ENCODE measurements at places on chromosomes 6 and 20. TPM values are rescaled to one million over a fixed set of nuclear protein-coding genes. Genes with fewer than 3 reads are reported as not detected.

DNA sequence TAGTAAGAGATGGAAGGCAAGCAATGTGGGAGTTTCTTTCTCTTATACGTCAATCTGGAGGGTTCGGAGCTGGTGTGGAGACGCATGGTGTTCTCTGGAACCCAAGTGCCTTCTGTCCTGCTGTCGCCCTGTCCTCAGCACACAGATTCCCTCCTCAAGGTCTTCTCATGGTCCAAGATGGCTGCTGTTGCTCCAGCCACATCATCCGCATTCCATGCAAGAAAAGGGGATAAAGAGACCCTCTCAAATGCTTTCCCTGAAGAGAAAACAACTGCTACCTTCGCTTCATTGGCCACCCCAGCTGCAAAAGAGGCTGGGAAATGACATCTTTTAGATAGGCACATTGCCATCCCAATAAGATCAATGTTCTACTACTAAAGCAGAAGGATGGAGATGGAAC is 151.2 kb downstream of the ANKRD60 start:
- DNase-seq = no peak

DNA sequence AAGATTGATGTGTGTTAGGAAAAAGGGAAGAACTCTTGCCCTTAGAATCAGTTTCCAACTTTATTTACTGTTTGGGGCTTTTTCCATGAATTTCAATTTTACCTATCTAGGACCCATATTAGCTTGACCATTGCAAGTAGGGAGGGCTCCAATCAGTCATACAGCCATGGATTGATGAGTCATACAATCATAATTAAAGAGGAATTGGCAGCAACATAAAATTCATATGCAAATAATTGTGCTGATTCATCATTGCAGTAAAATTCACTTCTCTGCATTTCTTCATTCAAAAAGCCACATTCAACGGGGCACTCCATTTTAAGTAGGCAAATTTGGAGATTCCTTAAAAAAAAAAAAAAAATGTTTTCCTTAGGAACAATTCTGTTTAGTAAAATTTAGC is 1016.4 kb downstream of the KIF16B start:
- DNase-seq = no peak

GRCh38 chr6:2077826-2078225 is 167.6 kb downstream of the GMDS start:
- DNase-seq = no peak

- no peak for DNase-seq
Observed at GRCh38 chr6:92977018-92977417, 442.3 kb downstream of the EPHA7 start.

WFDC12 gene
- total RNA-seq = not detected

SLC22A2 gene
- not detected for total RNA-seq

Measured in Panc1 (cell line).